ENCODE measurements at places on chromosomes 6 and 20. TPM values are rescaled to one million over a fixed set of nuclear protein-coding genes. Genes with fewer than 3 reads are reported as not detected.

EMILIN3 gene
- 9.4 TPM for polyA plus RNA-seq

CPXM1 gene
- polyA plus RNA-seq: 84.9 TPM

SPATS1 gene
- 0.57 TPM for polyA plus RNA-seq

KLHDC3 gene
- 136 TPM for polyA plus RNA-seq

TINAG gene
- polyA plus RNA-seq: 0.39 TPM

CPNE5 gene
- polyA plus RNA-seq: 88.4 TPM

MCCD1 gene
- not detected for polyA plus RNA-seq

RAB44 gene
- polyA plus RNA-seq: not detected

MPC1 gene
- 139 TPM for polyA plus RNA-seq

PPP1R11 gene
- polyA plus RNA-seq: 85.7 TPM

RIPOR3 gene
- 9.3 TPM for polyA plus RNA-seq

FABP7 gene
- polyA plus RNA-seq: 395 TPM

DEFB119 gene
- not detected for polyA plus RNA-seq

COL19A1 gene
- 1.4 TPM for polyA plus RNA-seq

PCK1 gene
- 0.90 TPM for polyA plus RNA-seq

DLK2 gene
- 13.6 TPM for polyA plus RNA-seq

RPS10 gene
- polyA plus RNA-seq: 871 TPM

SLPI gene
- polyA plus RNA-seq: 8.7 TPM

CDH26 gene
- polyA plus RNA-seq: 1.4 TPM

ZC2HC1B gene
- not detected for polyA plus RNA-seq

C2 gene
- polyA plus RNA-seq: 14.7 TPM

OXT gene
- polyA plus RNA-seq: not detected

KCNQ5 gene
- polyA plus RNA-seq: 7.1 TPM

CST1 gene
- polyA plus RNA-seq: not detected

EPHA7 gene
- polyA plus RNA-seq: 16.3 TPM

NKAIN4 gene
- polyA plus RNA-seq: 153 TPM

LGSN gene
- 0.06 TPM for polyA plus RNA-seq

TTK gene
- 7.8 TPM for polyA plus RNA-seq

ADGRB3 gene
- 65.1 TPM for polyA plus RNA-seq

CSE1L gene
- 92.5 TPM for polyA plus RNA-seq

C20orf202 gene
- 0.59 TPM for polyA plus RNA-seq

JPH2 gene
- polyA plus RNA-seq: 1.4 TPM

WFDC12 gene
- not detected for polyA plus RNA-seq

TNNC2 gene
- 3.2 TPM for polyA plus RNA-seq

IRAK1BP1 gene
- polyA plus RNA-seq: 10.0 TPM

TOX2 gene
- 15.1 TPM for polyA plus RNA-seq

CRYBG1 gene
- polyA plus RNA-seq: 0.97 TPM

OLIG3 gene
- 3.2 TPM for polyA plus RNA-seq

BNIP5 gene
- 0.05 TPM for polyA plus RNA-seq

GMPR gene
- 35.9 TPM for polyA plus RNA-seq

HAO1 gene
- not detected for polyA plus RNA-seq
